ENCODE measurements at places on chromosomes 2 and 18.

- no peak for DNase-seq
These were observed 9.7 kb downstream of the SNED1 start for GRCh38 chr2:241007880-241008710.

GRCh38 chr2:20169796-20170703, 54.9 kb downstream of the SDC1 start:
- DNase-seq, result no peak

GRCh38 chr2:54635554-54636152, 87.8 kb upstream of the EML6 start:
- DNase-seq, result no peak

DNA sequence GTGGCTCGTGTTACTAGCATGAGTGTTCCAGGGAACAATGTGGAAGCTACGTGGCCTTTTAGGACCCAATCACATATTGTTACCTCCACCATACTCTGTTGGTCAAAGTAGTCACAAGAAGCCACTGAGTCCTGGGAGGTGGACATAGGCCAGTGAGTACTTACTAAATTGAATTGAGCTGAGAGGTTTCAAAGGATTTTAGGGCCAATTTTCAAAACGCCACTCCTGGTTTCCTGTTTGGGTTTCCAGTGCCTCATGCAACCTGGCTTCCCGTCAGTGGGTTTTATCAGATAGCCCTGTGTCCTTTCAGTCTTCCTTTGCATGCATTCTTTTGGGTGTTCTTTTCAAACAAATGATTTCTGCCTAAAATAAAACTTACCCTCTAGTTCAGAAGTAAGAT, 56.3 kb downstream of the FBLN7 start:
- DNase-seq, result no peak

DNA sequence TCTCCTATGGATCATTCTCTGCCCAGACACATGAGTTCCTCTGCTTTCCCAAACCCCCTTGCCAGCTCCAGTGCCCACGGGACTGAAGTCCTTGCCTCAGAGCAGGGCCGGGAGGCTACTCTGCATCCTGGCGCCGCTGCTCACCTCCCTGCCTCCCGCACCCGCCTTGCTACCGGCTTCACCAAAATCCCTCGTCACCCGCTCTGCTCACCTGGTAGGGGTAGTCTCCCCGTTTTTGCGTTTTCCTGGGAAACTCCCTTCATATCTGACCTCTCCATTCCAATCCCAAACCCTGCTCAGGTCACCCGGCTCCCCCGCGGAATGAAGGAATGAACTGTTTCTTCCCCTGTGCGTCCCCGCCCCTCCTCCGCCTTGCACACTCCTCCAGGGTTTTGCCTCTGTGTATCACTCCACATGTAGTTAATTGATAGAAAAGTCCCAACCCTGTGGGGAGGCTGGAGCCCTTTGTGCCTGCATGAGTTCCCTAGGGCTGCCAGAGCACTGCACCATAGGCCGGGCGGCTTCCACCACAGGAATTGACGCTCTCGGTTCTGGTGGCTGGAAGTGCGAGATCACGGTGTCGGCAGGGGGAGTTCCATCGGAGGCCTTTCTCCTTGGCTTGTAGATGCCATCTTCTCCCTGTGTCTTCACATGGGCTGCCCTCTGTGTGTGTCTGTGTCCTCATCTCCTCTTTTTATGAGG, 2.0 kb upstream of the DGKD start:
- DNase-seq, result no peak

DNA sequence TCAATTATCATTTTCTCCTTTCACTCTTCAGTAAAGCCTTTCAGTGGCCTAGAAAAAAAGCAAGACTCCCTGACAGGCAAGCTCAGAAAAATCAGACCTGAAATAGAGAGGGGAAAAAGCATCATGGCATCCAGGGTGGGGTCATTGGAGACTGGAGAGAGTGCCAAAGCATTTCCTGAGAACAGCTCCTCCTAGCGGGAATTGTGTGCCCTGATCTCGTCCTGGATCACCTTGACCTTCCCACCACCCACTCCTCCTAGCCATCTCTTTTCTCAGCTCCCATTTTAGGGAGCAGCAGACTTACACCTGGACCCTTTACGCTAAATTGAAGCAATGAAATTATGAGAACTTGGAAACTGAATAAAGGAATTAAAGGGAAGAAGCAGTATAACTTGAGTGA, 176.6 kb downstream of the VWC2L start:
- DNase-seq, result no peak

Measured in activated CD4-positive, CD25-positive, alpha-beta regulatory T cell treated with anti-CD3 and anti-CD28 coated beads, Interleukin-2, amount 50 U/mL, for 16 hours (primary cell).